ENCODE measurements at places on chromosomes 12 and 14. TPM values are rescaled to one million over a fixed set of nuclear protein-coding genes. Genes with fewer than 3 reads are reported as not detected.

DNA sequence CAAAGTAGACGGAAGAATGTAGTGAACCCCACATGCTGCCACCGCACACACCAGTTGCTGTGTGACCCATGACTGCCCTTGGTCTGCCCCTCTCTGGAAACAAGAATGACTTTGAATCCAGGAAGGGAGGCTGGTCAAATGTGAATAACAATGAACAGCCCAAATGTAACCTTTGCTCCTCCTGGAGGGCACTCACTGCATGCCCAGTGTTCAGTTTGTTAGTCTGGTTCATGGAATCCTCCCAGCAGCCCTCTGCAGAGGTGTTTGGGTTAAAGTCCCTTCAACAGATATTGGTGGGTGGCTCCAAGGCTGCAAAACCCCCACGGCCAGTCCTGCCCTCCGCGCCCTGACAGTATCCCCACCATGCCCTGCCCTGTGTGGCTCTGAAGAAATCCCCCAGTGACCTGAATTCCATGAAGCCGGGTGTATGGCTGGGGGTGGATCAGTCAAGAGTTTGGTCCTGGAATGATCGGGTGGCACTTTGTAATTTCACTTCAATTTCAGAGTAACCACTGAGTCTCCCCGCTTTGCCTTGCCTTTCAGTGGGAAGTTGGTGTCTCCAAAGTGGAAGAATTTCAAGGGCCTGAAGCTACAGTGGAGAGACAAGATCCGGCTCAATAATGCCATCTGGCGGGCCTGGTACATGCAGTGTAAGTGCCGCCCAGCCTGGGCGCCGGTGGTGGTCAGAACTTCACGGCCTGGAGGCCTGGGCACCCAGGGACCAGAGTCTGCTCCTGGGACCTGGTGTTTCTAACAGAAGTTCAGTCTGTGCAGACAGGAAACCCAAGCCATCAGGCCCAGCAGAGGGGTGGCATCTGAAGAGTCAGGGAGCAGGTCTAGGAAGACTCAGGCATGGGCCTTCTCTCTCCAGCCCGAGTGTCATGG, 47.1 kb downstream of the IL31 start:
- no peak for DNase-seq

DNA sequence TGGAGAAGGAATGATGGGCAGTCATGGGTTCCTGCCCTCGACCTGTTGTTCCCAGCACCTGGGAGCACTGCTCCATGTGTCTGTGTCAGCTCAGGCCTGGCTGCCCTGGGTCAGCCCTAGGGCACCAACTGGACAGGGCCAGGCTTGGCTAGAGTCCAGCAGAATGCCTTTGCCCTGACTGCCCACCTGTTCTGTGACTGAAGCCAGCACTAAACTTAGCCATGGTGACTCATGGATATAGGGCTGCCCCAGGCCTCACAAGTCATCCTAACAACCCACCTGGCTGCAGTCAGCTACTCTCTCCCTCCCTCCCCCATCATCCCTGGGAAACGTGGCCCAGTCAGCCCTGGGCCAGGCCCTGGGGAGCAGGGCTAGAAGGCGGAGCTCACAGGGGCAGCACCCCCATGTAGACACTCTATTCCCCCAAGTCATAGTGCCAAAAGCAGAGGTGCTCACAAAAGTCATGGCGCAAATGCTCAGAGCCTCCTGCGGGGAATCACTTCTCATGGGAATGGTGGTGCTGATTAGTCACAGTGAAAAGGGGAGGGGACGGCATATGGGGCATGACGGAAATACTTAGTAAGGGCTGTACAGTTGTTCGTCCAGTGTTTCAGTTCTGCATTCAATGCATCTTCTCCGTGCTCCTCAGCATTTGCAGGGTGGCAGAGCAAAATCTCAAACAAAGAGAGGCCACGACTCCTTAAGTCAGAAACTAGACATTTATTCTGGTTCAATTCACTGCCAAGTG, 52.0 kb upstream of the NTF3 start:
- DNase-seq: no peak

- DNase-seq: no peak
Measured at GRCh38 chr14:24273422-24273998, 2.1 kb upstream of the RABGGTA start.

C2CD5 gene
- total RNA-seq: 21.8 TPM

Data from CD4-positive, alpha-beta T cell (primary cell).